HL-60 (cell line): ENCODE measurements at places on chromosomes 11 and 22.
A peak's percentile ranks its signal among the peaks of the same experiment; 100 is the strongest.

- DNase-seq = no peak
Observed at GRCh38 chr11:44589301-44589700, 23.8 kb downstream of the CD82 start.

- no peak for DNase-seq
Observed at GRCh38 chr22:36104988-36105387, 55.6 kb downstream of the APOL3 start.

DNA sequence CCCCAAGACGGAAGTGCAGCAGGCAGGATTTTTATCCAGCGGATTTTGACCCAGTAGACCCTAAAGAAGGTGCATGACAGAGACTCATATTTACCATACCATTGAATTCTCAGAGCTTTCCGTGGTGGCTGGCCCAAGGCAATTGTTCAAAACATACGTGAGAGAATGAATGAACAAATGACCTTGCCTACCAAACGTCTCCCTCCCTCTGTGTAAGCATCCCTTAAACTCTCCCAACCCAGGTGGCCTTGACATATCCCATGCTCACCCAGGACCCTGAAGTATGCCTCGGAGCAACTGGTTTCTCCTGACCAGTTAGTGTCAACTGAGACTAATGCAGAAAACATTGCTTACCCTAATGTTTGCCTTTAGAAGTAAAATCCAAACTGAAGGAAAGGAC, 154.9 kb downstream of the TEAD1 start:
- DNase-seq = no peak

DNA sequence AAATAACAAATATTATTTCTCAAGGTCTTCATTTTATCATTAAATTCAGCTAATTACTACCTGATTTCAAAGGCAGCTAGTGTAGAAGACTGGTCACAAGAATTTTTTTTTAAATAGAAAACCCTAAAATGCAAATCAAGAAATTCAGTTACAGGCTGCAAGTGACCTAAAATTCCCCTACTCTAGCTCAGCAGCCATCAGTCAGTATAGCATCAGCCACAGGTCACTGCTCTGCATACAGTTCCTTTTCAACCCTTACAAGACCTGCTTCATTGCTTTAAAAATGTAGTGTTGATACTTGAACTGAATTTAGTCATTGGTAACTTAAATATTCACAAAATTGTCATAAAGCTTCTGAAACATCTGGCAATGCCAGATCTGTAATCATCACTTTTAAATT, 9.5 kb upstream of the B3GNT6 start:
- no peak for DNase-seq

DNA sequence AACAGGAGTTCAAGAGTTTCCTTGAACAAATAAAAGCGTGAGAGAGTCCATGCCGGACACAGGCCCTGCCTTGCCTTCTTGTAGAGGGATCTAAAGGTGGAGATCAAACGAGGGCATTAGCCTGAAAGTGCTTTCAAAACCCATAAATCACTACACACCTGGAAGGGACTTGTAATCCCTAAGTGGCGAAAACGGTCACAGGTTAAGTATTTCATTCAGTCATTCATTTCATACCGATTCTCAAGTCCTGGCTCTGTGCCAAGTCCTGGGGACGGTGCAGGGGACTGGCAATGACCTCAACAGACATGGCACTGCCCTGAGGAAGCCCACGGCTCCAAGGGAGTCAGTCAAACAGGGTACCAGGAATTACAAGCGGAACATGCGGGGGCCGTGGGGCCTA, 26.6 kb downstream of the ELFN2 start:
- DNase-seq = no peak

DNA sequence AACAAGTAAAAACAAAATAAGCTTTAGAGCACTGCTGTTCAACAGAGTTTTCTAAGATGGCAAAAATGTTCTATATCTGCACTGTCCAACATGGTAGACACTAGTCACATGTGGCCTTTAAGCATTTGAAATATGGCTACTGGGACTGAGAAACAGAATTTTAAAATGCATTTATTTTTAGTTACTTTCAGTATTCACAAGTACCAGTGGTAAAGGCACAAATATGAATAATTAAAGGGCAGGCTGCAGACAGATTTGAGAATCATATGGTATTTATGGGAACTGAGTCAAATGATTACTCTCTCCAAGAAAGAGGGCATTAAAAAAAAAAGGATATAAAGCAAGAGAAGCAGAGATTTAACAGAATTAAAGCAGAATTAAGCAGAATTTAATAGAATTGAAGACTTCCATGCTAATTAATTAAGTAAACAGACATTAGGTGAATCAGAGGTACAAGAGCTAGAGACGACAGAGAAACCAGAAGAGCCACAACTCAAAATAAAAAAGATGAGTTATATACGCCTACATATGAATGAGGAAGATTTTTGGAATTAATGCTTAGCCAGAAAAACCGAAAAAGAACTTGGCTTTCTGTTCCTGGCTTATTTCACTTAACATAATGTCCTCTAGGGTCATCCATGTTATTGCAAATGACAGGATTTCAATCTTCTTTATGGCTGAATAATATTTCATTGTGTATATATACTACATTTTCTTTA, 160.4 kb downstream of the ATG16L2 start:
- DNase-seq = no peak

GRCh38 chr11:126194121-126194543, 17.3 kb downstream of the RPUSD4 start:
- peak; percentile 26 for DNase-seq

DNA sequence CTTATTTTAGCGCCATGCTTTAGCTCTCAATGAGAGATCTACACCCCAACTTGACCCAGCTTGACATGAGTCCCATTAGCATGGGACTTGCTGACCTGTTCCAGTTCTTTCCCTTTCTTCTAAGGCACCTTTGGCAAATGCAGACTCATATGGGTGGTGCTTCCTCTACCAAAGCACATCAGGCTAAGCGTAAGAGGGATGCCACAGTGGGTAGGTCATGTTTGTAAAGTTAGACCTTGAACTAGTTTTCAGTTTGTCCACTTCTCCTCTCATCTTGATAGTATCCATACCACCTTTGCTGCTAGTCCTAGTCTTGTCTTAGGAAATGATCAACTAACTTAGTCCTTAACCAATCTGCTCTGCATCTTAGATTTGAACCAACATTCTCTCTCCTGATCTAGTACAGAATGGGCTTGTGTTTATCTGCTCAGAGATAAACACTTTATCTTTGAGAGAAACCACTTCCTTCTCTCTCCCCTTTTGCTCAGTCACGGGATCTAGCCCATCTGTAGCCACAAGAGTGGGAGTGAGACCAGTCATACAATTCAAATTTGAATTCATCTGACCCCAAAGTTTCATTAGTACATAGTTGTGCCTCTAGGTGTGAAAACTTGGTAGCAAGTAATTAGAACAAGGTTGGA, 72.1 kb upstream of the CD44 start:
- DNase-seq = no peak
